ENCODE measurements at places on chromosomes 3 and 15. TPM values are rescaled to one million over a fixed set of nuclear protein-coding genes. Genes with fewer than 3 reads are reported as not detected.

- no peak for DNase-seq
- no peak overlapping the region for H3K27ac ChIP-seq
- H3K36me3 ChIP-seq: no peaks in the 10 kb centered on the region
- no peaks in the 10 kb centered on the region for H3K27me3 ChIP-seq
- no peaks in the 10 kb centered on the region for H3K4me1 ChIP-seq
- no peak overlapping the region for H3K4me3 ChIP-seq
Observed at GRCh38 chr3:195147649-195148080, 123.3 kb downstream of the XXYLT1 start.

DNA sequence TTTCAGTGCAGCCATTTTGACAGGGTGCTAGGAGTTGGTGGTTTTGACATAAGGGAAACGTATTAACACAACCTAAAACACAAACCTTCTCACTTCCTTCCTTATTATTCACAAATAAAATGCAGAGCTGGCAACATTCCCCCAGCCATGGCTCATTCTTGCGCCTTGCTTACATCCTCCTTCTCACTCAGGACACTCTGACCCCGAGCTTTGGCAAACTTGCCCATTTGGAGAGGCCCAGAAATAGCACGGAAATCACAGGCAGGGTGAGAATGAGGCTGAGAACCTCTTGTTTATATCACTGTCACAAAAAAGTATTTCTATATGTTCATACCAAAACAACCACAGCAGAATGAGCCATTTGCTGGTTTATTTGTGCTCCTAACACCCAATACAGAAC lies 244.3 kb downstream of the NTRK3 start:
- no peak overlapping the region for H3K4me3 ChIP-seq
- DNase-seq: no peak
- no peak overlapping the region for H3K27ac ChIP-seq
- no peaks in the 10 kb centered on the region for H3K27me3 ChIP-seq

DNA sequence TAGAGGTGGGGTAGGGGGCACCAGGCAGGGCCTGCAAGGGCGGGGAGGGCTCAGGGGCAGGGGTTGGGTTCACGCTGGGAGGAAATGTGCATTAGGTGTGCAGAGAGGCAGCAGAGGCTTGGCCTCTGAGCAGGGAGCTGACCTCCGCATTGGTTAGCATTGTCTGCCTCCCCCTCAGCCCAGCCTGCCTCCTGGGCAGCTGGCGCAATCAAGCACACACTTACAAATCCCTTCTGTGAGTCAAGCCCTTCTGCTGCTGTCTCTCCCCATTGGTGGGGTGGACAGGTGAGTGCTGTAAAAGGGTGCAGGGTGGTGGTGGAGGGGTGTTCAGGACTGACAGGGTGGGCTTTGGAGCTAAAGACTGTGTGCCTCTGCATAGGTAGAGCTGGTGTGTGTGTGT lies 9.3 kb downstream of the LOXL1 start:
- no peak overlapping the region for H3K27ac ChIP-seq
- H3K36me3 ChIP-seq: no peaks in the 10 kb centered on the region
- no peaks in the 10 kb centered on the region for H3K27me3 ChIP-seq
- H3K4me3 ChIP-seq: no peak overlapping the region
- peak; percentile 65 for DNase-seq

DNA sequence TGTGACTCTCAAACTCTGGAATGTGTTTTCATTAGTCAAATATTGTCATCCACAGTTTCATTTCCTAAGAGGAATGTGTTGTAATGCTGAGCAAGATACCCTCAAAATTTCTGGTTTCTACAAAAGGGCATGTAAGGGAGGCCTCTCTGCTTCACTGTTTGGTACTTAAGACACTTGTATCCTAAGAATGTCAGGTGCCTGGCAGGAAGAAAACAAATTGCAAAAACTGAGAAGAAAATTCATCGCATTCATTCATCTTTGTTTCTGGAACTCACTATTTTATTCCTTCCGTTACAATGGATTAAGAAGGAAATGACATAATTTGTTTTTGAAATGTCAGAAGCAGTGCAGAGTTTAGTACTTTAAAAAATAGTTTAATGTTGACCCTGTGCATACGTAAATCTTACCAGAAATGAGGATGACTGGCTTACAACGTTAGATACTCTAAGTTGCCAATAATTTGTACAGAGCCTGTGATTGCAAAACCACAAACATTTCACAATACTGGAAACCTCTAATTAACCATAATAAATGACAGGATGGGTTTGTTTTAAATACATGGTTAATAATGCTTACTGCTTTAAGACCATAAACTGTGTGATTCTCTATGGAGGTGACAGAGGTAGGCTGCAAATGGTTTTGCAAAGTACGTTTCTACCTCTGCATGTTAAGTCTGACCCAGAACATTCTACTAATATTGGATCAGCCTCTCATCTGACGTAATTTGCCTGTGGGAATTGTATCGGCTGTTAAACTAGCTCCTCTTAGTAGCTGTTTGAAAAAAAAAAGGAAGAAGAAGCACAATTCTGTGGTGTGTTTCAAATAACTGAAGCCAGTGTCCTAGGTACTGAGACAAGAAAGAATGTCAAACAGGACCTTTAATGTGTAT lies 477.8 kb downstream of the RBMS3 start:
- DNase-seq: no peak
- H3K4me3 ChIP-seq: peak overlapping the region; percentile 41
- H3K4me1 ChIP-seq: peaks cover 20% of the 10 kb centered on the region
- no peak overlapping the region for H3K27ac ChIP-seq

- no peak for DNase-seq
- no peak overlapping the region for H3K27ac ChIP-seq
- no peaks in the 10 kb centered on the region for H3K36me3 ChIP-seq
- H3K27me3 ChIP-seq: no peaks in the 10 kb centered on the region
Observed at GRCh38 chr3:157122832-157123427, 37.0 kb downstream of the CCNL1 start.

DNA sequence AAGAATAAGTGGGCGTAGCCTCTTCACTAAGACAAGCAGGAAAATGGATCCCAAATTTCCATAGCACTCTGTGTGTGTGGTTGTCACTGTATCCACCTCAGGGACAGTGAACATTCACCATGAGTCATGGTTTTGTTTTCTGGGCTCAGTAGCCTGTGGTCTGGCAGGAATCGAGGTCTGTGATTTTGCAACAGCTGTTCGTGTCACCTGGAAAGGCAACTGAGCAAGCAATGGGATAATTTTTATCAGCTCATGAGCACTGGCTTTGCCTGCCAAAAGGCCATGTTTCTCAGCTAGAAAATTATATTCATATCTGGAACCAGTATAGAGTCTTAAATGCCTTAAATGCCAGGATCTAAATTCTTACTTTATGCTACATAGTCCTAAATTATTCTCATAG lies 60.9 kb downstream of the STRIT1 start:
- H3K36me3 ChIP-seq: no peaks in the 10 kb centered on the region
- H3K4me1 ChIP-seq: no peaks in the 10 kb centered on the region
- H3K27ac ChIP-seq: no peak overlapping the region
- DNase-seq: peak; percentile 73
- H3K4me3 ChIP-seq: no peak overlapping the region

- H3K27me3 ChIP-seq: no peaks in the 10 kb centered on the region
- peak overlapping the region; percentile 52 for H3K27ac ChIP-seq
- H3K36me3 ChIP-seq: no peaks in the 10 kb centered on the region
Observed at GRCh38 chr3:72447059-72447946, 400.9 kb downstream of the SHQ1 start.

GRCh38 chr3:54225841-54226528 lies 103.6 kb downstream of the CACNA2D3 start:
- H3K36me3 ChIP-seq: no peaks in the 10 kb centered on the region
- H3K27me3 ChIP-seq: no peaks in the 10 kb centered on the region
- no peak for DNase-seq
- no peak overlapping the region for H3K27ac ChIP-seq
- H3K4me3 ChIP-seq: no peak overlapping the region

GRCh38 chr3:36800533-36801116 lies 36.3 kb upstream of the DCLK3 start:
- H3K36me3 ChIP-seq: no peaks in the 10 kb centered on the region
- H3K27me3 ChIP-seq: no peaks in the 10 kb centered on the region
- no peak for DNase-seq
- H3K27ac ChIP-seq: no peak overlapping the region

NTRK3 gene
- 79.2 TPM for total RNA-seq
